ENCODE measurements at places on chromosomes 12 and 14.

DNA sequence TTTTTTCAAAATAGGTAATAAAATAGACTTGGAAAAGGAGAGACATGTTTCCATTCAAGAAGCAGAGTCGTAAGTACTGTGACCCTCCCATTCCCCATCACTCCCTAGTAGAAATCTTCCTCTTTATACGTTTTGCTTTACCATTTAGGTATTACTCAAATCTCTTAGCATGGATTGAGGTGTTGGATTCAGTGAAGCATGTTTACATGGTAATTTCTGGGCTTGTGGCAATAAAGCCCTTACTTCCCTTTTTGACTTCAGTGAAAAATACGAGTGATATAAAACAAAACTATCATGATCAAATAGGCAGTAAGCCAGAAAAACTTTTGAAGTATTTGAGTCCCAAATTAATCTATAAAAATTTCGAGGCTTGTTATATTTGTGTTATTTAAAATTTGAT lies 27.4 kb downstream of the RAB21 start:
- no peak for DNase-seq

DNA sequence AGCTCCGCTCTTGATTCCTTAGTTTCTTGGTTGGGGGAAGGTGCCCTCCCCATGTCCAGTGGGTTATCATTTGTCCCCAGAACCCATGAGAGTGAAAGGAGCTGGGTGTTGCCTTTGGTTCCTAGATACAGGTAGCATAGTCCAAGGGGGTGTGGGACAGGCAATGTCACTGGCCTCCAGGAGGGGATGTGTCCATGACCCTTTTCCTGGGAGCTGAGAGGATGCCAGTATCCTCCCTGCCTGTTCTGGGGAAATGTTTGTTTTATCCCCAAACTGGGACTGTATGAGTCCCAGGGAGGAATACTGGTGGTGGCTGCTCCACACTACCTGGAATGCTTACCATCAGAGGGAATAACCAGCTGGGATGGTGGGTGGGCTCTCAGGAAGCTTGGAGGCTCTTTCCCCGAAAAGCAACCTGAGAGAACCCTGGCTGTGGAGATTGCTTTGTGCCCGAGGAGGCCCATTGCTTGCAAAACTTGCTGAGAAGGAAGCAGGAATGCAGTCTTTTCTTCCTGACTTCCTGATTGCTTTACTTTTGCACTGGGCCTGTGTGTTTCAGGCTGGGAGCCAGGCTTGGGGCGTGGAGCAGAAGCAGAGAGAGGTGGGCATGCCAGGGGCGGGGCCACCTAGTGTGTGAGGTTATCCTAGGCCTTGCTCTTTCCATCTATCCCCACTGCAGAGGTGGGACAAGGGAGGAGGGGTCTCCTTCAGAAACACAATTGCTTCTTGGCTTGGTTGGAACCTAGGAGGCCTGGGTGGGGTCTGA lies 715 bp upstream of the SLC10A1 start:
- DNase-seq, result no peak

DNA sequence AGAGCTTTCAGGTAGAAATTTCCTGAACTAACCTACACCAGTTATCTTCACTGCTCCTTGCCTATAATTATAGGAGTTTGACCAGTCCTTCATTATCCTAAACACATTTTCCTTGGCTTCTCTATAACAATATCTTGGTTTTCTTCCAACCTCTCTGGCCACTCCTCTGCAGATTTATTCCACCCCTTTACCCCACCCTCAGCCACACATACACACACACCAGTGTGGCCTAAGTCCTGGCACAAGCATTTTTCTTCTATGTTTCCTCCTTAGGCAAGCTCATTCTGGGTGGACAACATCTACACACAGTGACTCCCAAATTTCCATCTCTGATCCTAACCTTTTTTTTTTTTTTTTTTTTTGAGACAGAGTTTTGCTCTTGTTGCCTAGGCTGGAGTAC lies 25.1 kb downstream of the CDK17 start:
- DNase-seq, result no peak

DNA sequence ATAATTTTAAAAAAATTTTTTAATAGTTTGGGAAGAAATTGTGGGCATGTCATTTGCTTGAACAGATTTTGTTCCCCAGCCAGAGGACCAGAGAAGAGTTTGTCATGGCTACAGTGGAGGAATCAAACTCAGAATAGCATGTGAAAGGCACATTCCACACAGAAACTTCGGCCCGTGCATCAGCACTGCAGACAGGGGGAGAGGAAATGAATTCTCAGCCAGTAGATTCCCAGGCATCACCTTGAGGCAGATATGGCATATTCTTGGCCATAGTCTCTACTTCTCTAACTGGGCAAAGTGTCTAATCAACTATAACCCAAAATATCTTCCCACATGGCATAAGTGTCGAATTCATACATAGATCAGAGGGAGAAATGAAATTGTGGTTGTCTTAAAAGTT lies 153.3 kb downstream of the PRKCH start:
- DNase-seq, result no peak

DNA sequence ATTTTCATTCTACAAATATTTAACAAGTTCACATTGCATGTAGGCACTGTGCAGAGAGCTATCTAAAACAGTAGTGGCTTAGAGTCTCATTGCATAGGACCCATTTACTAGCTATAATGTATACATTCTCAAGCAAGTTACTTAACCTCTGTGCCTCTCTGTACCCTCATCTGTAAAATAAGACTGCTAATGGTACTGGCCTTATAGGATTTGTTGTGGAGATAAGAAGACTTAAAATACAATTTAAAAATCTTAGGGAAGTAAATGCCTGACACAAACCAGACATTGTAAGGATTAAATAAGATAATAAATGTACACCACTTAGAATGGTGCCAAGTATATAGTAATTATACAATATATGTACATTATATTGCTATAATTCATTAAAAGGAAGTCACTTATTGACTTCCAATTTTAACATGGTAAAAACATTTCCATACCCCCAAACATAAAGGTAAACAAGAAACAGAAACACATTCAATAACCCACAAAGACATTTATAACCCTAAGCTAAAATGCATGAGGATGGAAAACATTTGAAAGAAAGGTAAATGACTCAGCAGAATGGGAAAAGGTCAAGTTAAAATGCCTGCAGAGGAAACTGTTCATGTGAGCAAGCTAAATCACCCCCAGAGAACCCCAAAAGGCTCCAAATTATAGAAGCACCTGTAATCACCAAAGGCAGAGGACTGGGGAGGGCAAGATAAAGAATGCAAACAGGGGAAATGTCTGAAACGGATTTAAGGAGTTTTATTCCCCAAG lies 30.8 kb downstream of the RPS6KA5 start:
- DNase-seq, result no peak

Measured in neural progenitor cell (in vitro differentiated cells).